ENCODE measurements at places on chromosomes 16 and 17. TPM values are rescaled to one million over a fixed set of nuclear protein-coding genes. Genes with fewer than 3 reads are reported as not detected.

- DNase-seq, result no peak
Observed at GRCh38 chr17:80855196-80855947, 136.3 kb upstream of the CHMP6 start.

DNA sequence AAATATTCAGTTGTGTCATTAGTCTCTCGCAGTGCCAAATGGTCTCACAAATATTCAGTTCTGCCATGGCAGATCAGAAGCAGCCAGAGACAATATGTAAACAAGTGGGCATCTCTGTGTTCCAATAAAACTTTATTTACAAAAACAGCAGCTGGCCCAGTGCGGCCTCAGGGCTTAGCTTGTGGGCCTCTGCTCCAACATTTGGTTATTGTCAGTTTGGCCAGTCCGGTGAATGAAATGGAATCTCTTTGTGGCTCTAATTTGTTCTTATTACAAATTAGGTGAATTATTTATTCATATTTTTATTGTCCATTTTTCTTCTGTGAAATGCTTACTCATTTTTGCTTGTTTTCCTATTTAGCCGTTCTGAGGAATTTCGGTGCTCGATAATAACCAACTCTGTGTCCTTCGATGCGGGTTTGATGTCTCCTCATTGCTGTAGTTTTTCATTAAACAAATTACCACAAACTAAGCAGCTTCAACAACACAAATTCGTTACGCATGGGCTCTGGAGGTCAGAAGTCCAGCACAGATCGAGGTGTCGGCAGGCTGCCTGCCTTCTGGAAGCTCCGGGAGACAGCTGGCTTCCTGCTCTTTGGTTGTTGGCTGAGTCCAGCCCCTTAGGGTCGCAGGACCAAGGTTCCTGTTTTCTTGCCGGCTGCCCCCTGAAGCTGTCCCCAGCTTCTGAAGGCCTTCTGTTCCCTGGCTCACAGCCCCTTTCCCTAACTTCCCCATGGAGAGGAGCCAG is 4.1 kb upstream of the SLC38A10 start:
- DNase-seq, result no peak

GRCh38 chr16:56647641-56648431 is 3.9 kb upstream of the MT1B start:
- DNase-seq, result no peak

GRCh38 chr16:8720080-8720966 is 45.9 kb downstream of the ABAT start:
- no peak for DNase-seq

DNA sequence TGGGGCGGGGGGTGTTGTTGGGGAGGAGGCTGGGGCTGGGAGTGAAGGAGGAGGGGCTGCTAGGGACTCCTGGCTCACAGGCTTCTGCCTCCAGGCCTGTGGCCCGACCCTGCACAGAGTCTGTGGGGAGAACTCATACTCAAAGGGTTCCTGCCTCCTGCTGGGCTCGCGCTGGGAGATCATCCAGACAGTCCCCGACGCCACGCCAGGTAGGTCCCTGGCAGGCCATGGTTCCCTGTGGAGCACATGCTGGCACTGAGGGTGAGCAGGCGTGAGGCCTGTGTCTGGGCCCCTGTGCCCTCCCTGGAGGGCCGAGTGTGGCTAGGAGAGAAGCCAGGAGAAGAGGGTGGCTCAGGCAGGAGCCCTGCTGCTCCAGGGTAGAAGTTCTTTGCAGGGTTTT is 4.6 kb downstream of the ITGAD start:
- DNase-seq, result no peak

DNA sequence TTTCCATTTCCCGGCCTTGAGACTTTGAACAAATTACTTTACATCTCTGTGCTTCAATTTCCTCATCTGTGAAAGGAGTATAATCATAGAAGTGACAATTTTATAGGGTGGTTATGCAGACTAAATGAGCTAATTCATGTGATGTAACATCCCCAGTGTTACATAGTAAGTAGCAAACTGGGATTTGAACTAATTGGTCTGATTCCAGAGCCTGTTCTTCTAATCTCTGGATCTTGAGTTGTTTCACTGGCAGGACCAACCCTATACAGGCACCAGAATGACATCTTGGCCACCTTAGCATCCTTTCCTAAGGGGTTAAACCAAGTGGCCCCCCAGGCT is 77.7 kb downstream of the AATF start:
- DNase-seq, result no peak

DNA sequence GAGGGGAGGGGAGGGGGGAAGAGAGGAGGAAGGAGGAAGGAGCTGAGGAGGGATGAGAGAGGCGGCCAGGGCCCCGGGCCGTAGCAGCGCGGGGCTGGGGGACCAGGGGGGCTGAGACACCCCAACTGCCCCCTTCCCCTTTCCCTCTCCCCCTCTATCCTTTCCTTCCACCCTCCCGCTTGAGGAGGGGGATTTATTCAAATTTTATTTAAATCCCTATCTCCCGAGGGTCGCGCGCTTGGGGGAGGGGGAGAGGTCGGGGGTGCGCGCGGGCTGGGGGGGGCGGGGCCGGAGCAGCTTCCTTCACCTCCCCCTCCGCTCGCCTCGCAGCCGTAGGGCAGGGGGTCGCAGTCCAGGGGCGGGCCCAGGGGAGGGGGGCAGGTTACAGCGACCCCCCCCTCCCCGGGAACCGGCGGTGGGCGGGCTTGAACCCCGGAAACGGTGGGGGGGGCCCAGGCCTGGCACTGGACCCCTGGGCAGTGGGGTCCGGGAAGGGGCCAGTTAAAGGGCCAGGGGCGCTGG is at the start of gene FBXL19:
TSS of gene FBXL19 (plus strand) at position 19 of the 522 bp plus-strand sequence. CDS start 2,183 bp downstream, outside the sequence.
- DNase-seq, result no peak

GRCh38 chr17:14393723-14394122 is 92.8 kb downstream of the HS3ST3B1 start:
- DNase-seq, result no peak

DNA sequence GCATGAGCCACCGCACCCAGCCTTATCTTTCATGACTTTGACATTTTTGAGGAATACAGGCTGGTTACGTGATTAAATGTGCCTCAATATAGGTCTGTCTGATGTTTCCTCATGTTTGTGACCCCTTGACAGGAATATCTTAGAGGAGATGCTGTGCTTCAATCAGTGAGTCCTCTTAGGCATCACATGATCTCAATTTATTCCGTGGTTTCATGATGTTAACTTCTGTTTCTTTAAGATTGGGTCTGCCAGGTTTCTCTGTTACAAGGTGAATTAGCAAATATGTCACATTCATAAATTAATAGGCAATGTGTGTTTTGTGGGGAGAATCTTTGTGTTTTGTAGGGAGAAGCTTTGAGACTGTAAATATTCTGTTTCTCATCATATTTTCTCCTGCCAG is 3.3 kb downstream of the STXBP4 start:
- no peak for DNase-seq

DNA sequence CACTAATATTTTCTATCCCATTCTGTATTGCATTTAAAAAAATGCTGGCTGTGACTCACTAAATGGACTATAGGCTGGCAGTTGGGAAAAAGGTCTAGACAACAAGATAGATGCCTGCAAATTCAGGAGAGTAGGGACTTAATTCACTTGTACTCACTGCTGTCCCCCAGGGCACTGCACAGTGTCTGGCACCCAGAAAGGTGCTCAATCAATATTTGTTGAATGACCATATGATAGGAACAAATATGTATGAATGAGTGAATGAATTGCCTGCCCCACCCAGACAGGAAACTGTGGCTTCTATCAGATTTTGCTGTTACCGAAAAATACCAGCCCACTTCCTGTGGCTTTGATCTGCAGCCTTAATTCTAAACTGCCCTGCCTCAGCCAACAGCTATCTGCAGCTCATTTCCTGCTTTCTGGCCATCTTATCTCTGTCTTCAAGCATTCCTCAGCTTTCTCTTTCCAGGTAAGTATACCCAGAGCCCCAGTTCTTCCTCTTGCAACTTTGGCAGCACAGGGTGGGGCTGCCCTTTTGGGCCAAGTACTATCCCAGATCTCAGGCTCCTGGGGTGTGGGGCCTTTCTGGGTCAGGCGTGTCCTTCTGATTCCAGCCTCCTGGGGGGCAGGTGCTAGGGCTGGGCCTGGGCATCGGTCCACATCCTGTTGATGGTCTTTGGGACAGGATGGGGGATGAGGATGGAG is 15.3 kb upstream of the TNS4 start:
- no peak for DNase-seq

DNA sequence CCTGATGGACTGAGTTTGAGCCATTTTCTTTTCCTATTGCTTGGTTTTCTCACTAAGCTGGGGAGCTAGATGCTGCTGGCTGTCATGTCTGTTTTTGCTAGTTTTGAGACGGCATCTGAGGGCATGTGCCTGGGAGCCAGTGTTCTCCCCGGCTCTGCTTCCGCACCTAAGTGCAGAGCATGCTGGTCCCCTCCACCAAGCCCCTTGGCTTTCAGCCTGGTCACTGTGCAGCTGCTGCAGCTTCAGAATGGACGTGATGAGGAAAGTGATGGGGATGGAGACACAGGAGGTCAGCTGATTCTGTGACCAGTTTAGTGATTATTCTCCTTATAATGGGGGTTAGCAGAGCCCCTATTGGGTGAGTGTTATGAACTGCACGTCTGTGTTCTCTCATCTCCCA is 28.5 kb downstream of the DNAH17 start:
- DNase-seq, result no peak

- no peak for DNase-seq
Observed at GRCh38 chr16:17125671-17126070, 345.1 kb downstream of the XYLT1 start.

GRCh38 chr17:72900654-72900971 is 191.9 kb downstream of the SLC39A11 start:
- DNase-seq, result no peak

DNA sequence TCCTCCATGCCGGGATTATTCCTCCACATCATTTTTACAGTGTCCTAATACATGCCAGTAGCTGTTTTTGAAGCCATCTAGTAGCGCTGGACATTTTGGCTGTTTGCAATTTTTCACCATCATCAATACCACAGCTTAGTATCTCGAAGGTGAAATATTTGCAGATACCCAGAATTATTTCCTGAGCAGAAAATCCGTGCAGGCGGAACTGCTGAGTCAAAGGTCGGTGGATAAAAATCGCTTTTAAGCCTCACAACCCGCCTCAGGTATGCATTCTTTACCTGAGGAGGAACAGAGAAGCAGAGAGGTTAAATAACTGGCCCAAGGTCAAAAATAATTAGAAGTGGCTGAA is 584 bp upstream of the TNRC6A start:
- no peak for DNase-seq

DNA sequence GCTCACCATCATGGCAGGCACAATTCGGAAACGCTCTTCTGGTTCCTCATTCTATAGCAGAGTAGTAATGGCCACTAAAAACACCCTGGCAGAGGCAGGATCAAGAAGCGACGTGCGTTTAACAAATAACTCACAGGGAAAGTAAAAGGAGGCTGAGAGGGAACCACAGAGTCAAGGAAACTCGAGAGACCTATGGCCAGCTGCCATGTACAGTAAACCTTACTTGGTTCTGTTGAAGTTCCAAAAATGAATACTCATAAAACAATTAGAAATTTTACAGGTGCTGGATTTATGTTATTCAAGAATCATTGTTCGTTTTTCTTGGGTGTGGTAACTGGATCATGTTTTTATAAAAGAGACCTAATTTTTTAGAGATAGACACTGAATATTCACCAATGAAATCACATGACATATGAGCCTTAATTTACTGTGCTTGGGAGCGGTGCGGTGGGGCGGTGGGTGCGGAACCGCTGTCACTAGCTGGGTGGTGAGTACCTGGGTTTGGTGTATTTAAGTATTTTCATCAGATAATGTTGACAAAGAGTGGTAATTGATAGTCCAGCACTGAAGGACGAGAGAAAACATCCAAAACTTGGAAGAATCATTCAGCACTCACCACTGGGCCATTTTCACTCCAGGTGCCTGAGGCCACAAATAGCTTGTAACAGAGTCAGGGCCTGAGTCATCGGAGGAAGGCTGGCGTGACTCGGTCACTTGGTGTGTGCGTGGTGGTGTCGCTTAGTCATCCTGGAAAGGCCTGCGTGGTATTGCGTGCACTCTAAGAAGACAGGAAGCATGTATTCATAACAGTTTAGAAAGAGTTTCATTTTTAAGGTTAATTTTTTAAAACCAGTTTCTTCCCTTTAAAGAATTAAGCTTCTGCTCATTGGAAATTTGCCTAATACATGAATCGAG is 135.4 kb upstream of the CHMP6 start:
- DNase-seq, result peak; percentile 89

DNA sequence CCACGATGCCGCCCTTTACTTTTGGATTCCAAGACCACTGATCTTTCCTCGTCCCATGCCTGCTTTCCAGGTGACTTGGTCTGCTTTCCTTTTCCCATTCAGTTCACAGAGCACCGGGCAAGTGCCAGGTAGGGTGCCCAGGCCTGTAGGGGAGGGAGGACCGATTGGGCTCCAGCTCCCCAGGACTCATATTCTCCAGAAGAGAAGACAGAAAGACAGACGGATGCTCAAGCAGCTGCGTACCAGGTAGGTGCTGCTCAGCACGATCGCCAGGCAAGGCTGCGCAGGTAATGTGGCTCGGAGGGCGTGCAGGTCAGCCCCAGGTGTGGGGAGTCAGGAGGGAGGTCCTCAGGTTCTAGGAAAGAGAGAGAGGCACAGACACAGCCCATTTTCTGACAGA is 67.5 kb upstream of the ZNF423 start:
- DNase-seq, result no peak

DNA sequence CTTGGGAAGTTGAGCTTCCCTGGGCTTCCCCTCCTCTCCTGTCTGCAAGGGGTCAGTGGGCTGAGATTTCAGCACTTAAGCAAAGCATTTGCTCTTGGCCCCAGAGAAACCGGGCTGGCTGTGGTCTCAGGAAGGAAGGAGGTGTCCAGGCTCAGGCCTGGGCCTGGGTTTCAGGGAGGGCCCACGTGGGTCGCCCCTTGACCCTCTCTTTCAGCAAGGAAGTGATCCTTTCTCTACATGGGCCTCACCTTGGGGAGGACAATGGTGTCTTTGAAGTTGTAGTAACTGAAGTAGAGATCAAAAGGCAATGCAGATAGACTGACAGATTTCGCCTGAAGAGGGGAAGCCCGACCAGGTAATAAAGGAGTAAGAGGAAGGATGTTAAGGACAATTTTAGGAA is 2.7 kb downstream of the NOD2 start:
- no peak for DNase-seq

The PLA2G10 gene
- 0.23 TPM for total RNA-seq

The TLE7 gene
- not detected for total RNA-seq

The TP53TG3 gene
- 1.2 TPM for total RNA-seq

The TNFRSF17 gene
- not detected for total RNA-seq

The KCNH6 gene
- not detected for total RNA-seq

The CD300LG gene
- not detected for total RNA-seq

The CIITA gene
- 0.41 TPM for total RNA-seq

The RPTOR gene
- 58.0 TPM for total RNA-seq

The NRN1L gene
- 1.1 TPM for total RNA-seq
